GM13976 (cell line): ENCODE measurements at places on chromosomes 5 and 9.

GRCh38 chr9:111726949-111727348 lies 65.5 kb downstream of the GNG10 start:
- peak; percentile 15 for DNase-seq

- no peak for DNase-seq
These were observed 229.8 kb downstream of the FANCC start for GRCh38 chr9:95087659-95088242.

GRCh38 chr9:136882109-136882946 lies 4.0 kb upstream of the TRAF2 start:
- DNase-seq, result peak; percentile 91

DNA sequence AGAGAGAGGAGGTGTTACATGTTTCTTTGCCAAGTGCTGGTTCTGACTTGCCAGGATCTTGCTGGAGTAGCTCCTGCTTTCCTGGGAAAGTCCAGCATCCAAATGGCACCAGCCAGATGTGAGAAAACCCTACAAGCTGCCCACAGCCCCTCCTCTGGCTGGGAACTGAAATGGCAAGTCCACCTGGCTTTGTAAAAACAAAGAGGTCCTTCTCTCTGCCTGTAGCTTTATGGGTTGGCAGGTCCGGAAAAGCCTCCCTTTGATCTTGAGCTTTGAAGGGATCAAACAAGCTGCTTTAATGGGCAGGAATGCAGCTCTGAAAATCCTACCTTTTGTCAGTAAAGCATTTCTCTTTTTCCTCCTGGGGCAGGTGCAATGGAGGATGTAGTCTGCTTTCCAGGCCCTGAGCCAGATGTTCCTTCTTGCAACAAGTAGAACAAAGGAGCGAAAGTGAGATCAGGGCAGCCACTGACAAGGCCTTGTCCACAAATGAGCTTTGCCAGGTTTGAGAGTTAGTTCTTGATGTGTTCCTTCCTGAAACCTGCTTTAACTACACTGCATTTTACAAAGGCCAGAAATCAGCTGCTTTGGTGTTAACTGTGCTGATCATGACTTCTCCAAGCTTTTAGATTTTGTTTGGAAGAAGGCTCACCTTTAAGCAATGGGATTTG lies 456.7 kb downstream of the ZNF608 start:
- no peak for DNase-seq

DNA sequence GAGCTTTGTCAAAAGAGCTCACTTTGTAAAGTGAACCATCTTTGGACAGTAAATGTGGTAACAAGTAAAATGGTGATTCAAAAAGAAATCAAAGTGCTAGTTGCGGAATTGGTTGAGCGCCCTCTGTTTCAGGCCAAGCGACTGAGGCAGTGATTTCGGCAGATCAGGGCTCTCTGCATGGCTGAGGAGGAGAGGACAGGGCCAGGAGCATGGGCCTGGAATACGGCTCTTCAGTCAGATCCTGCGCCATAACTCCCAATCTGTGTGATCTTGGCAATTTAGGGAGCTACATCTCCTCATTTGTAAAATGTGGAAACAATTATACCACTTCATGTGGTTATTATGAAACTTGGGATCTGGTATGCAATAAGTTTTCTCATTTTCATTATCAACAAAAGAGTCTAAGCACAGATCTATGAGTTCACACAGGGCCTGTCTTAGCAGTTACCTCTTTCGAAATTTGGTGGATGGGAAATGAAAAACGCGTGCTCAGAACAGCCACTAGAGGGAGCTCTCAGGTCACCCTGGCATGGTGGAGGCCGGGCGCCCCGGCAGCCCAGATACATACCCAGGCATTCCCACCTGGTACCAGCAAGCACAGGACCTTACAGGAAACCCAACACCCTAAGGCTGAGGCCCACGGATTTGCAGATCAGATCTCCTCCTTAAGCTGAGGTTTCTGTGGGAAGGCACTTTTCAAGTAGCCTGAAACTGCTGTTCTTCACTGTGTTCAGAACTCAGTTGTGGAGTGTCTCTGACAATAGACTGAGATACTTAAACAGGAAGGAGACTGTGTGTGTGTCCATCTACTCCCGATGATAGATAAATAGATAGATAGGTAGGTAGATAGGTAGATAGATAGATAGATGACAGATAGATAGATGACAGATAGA lies 303.7 kb downstream of the RAB3C start:
- peak; percentile 69 for DNase-seq

DNA sequence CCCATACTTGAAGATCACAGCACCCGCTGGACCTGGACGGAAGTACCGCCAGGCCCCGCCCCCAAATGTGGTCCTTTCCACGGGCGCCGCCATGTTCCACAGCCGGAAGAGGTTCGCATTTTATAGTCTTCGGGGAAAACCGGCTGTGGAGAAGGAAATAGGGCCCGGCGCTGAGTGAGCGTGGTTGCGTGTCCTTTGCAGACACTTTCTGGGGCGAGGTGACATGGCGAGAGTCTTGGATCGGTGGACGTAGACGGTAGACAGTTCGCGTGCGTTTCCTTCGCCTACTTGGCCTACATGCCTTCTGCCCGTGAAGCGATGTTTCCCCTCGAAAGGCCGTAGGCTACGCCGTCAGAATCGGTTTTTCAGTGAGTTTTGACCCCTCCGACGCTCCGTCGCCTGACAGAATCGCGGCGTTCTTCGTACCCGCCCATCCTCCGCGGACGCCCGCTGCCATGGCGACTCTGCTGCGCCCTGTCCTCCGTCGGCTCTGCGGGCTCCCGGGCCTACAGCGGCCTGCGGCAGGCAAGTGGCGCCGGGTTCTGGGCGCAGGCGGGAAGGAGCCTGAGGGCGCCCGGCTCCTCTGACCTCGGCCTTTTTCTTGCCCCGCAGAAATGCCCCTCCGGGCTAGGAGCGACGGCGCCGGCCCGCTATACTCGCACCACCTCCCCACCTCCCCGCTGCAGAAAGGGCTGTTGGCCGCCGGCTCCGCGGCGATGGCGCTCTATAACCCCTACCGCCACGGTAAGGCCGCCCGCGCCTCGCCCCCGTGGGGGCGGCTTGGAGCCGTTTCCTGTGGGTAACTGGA lies at the start of the genes COQ4 and TRUB2:
TSS of gene COQ4 (plus strand) at position 436 of the 808 bp plus-strand sequence. CDS start at position 456, 20 bp downstream.
TSS of gene TRUB2 (minus strand) at position 44 of the 808 bp plus-strand sequence. CDS start at position 5, 39 bp downstream.
- DNase-seq, result peak; percentile 96

DNA sequence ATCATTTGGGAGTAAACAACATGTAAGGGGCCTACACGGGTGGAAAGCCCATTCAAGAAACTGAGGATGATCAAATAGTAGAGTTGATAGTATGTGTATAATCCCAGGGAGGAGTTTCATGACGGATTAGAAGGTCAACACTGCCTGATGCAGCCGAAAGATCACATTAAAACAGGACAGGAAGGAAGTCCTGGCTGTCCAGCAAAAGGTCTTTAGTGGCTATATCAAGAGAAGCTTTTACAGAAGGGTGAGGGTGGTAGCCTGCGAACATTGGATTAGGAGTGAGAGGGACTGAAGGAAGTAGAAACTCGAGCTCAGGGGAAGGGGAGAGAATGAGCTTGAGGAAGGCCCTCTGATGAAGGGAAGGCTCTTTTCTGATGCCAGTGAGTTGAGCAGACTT lies 36.0 kb downstream of the DOCK8 start:
- DNase-seq, result no peak

DNA sequence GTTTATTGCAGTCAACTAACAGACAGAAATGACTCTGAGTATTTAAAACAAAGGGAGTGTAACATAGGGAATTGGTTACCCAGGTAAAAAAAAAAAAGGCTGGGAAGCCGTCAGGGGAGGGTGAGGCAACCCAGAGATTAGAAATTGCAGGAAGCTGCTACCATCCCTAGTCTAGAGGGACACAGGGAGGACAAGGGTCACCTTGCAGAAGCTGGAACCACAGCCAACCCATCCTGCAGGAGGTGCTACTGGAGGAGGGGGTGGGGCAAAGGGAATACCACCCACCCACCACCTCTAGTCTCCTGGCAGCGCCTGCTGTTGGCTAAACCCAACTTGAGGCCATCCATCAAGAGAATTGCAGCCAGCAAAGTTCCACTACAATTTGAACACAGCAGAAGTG lies 6.5 kb downstream of the CAST start:
- DNase-seq, result no peak

DNA sequence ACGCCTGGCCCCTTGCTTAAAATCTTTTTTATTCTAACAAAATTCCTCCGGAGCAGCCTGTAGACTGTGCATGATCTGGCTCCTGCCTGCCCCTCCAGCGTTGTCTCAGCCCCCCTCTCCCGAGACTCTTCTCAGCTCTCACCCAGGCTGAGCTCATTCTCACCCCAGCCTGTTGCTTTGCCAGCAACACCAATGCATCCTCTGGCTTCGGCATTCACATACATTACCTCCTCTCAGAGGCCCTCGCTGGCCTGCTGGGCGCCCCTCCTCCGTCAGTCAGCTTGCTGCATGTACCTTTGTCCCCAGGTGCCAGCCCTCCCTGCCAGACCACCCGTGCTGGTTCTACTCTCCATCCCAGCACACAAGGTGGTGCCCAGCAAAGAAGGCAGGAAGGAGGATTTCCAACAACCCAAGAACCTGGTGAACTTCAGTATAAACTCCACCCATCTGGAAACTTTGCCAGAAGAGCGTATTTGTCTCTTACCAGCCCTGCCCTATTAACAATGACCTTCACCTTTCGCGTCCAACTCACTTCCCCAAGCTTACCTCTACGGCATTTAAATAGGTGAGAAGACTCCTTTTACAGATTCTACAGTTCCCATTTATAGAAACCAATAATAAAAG lies 35.0 kb downstream of the MYO10 start:
- no peak for DNase-seq

DNA sequence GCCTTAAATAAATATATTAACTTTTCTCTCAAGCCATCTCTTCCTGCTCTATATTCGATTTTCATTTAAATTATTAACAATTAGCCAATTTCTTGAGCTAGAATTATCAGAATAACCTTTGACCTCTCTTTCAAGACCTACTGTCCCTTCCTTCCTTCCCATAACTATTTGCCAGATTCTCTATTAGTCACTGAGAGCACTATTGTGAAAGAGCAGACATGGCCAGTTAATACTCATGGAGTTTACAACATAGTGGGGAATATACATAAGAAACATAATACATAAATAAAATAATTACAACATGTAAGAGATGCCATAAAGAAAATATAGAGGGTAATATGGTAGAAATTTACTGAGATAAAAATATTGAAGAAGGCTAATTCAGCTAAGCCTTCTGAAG lies 72.1 kb upstream of the CHD1 start:
- no peak for DNase-seq

- no peak for DNase-seq
These were observed 24.2 kb downstream of the ARHGEF37 start for GRCh38 chr5:149605354-149605997.

- no peak for DNase-seq
These were observed 401.5 kb downstream of the EFNA5 start for GRCh38 chr5:107269256-107269655.

DNA sequence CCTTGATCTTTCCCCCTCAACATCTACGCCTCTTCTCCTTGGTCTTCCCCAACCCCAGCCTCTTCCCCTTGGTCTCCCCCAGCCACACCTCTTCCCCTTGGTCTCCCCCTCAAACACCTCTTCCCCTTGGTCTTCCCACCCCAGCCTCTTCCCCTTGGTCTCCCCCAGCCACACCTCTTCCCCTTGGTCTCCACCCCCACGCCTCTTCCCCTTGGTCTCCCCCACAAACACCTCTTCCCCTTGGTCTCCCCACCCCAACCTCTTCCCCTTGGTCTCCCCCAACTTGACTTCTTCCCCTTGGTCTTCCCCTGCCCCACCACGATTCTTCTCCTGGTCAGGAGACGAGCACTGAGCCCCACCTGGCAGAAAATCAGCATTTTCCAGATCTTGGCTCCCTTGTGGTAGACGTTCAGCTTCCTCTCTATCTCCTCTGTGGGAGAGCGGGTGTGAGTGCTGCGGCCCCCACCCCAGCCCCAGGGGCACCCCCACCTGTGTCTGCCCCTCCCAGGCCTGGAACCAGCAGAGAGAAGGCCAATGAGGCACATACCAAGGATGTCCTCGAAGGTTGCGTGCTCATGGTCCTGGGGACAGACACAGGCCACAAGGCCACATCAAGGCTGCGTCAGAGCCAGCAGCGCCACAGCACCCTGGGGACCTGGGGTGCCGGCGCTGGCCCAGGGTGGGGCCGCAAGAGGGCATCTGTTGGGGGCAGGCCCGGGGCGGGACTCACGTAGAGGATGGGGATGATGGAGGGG lies 7.0 kb downstream of the NSMF start:
- no peak for DNase-seq

DNA sequence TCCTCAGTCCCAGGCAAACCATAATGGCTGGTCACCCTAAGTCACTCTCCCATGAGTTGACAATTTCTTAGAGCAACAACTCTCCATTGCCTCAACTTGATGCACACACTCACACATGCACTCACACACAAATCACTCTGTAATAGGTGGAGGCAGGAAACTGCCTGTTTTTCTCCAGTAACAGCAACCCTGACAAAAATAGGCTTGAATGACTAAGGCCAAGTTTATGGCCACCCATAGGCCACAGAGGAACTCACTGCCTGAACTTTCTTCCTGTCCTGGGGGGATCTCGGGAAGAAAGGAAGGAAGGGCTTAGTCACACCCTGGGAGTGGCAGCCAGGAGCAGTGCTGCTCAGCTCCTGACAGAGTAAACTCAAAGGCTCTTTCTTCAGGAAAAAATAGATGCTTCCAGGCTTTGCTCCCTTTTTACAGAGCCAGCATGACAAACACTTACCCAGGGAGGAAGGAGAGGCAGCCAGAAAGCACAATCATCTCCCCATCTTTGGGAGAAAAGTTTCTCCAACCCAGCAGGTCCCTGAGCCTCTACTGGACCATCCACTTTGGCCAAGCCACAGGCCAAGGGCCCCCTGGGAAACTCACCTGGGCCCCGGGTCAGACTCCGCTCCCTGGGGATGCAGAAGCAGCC lies 368 bp downstream of the SH3TC2 start:
- DNase-seq, result no peak

GRCh38 chr5:159345861-159346260 lies 15.6 kb upstream of the IL12B start:
- no peak for DNase-seq

GRCh38 chr5:96297290-96297689 lies 135.8 kb downstream of the PCSK1 start:
- no peak for DNase-seq

DNA sequence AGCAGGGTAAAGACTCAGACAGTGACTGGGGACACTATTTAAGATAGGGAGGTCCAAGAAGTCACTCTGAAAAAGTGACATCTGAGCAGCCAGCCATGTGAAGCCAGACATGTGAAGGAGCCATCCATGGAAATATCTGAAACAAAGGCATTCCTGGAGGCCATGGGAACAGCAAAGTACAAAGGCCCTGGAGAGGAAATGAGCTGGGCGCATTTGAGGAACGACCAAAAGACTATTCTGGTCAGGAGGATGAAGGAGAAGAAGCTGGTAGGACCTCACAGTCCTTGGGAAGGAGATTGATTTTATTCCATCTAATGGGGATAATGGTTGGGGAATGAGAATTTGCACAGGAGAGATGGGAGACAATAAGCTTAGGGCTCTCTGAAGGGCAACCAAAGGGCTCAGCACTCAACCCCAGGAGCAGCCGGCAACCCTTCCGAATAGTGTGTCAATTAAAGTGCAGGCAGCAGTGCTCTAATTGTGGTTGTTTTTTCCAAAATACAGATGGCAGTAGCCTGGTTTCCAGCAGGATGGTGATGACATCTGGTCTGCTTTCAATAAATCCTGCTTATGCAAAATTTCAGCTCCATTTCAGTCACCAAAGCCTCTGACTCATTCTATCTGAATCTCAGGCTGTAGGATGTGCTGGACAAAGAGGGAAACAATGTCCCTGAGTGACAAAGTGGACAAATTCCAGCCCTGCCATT lies 26.7 kb downstream of the FOXI1 start:
- no peak for DNase-seq
